ENCODE measurements at places on chromosomes 1 and 21.

DNA sequence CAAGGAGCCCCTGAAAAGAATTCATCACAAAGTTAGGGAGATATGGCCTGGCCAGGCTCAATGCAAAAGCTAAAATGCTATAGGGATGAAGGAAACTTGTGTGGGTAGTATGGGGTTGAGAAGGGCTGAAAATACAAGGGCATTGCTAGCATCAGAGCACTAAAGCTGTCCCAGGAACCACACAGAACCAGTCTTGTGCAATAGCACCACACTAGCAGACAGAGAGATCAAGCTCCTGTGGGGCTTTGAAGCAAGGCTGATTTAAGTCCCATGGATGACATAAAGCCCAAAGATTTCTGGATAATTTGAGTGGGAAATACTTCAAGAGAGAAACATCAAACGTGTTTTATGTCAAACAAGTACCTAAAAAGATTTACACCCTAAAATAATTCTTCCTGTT lies 97.1 kb downstream of the VAV3 start:
- DNase-seq, result no peak

- no peak for DNase-seq
Measured at GRCh38 chr1:3886106-3886670, 13.9 kb downstream of the C1orf174 start.

DNA sequence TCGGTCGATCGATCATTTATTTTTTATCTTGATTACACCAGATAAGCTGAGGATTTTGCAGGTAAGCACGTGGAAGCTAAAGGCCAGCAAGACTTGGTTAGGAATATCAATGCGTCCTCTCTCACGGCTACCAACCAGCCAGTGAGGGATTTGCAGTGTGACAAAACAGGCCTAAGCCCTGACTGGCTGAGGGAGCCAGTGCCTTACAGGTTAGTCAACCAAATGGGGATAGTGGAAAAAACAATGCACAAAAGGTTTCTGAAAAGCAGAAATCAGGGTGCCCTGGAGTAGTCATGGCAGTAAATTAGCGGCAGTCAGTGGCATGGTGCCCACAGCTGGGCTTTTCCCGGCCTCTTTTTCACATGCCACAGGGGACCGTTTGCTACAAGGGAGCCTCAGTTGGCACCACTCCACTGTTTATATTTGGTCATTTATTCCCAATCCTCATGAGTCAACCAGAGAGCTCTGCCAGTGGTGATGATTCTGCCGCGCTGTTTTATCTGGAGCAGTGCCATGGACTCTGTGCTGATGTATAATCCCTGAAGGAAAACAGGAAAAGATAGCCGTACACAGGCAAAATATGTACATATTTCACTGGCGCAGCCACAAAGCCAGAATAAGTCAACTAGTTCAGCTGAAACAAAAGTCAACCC lies 167.6 kb downstream of the RHOU start:
- DNase-seq, result no peak

DNA sequence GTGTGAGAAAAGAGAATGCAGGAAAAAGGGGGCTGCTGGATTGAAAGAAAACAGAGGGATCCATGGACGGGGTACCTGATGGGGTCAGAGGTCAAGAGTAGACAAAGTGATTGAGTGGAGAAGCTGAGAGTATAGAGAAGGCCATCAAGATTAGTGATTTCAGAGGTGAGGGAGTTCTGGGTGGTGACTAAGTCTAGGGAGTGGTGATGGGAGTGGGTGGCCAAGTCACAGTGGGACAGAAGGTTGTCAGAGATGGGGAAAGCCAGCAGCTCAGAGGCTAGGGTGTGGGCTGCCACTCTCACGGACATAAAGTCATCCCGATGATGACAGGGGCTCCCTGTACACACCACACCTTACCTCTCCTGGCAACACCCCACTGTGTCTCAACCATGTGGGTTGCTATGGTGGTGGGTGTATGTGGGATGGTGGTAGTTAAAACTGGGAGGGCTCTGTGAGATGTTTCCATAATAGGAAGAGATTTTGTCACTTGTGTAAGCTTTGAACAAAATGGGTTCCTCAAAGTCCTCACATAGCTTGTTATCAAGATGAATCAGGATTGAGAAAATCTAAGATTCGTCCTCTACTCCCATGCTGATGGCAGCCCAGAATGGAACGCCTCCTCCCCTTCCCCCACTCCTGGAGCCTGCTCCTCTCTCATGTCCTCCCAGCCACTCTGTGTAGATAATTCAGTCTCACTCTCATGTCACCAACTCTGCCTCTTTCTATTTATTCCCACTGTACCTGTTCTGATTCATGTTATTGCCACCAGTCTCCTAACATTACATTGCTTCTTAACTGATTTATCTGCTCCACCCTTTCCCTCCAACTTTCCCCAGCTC lies 20.3 kb upstream of the CSF1 start:
- peak; percentile 91 for DNase-seq

- no peak for DNase-seq
Measured at GRCh38 chr1:204870160-204870912, at the start of gene NFASC. NFASC (plus strand) TSS chr1:204870862; CDS start chr1:204944316, 73,454 bp downstream.

GRCh38 chr1:41319106-41319755 lies 42.0 kb upstream of the FOXO6 start:
- no peak for DNase-seq

DNA sequence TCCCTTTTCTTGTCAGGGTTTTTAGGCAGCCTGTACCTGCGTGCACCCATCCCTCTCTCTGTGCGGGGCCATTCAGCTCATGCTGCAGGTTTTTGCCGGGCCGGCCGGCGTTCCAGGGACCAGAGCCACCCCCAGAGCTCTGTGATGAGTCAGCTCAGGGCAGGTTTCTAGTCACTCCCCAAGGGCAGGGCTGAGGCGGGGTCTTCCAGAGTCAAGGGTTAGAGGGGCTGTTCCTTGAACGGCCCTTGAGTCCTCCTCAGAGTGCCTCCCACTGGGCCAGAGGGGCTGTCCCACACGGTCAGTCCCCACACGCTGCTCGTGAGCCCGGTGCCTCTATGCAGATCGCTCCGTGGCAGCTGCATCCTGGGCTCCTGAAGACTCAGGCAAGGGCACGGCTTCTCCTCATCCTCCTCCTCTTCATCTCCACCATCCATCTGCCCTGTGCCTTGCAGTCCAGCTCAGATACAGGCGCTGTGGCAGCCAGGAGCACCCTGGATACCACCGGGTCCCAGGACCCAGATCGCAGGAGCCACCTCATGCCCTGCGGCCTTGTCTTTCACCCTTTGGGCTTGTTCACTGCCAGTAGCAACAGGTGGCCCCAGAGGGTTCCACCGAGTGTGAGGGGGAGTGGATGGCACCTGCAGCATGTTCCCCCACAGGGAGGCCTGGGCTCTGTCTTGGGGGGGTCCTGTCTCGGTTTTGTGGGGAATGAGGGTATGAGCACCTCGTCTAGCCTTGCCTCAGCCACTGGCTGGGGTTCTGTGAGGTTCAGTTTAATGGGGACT lies 17.4 kb downstream of the SLX9 start:
- DNase-seq, result no peak

DNA sequence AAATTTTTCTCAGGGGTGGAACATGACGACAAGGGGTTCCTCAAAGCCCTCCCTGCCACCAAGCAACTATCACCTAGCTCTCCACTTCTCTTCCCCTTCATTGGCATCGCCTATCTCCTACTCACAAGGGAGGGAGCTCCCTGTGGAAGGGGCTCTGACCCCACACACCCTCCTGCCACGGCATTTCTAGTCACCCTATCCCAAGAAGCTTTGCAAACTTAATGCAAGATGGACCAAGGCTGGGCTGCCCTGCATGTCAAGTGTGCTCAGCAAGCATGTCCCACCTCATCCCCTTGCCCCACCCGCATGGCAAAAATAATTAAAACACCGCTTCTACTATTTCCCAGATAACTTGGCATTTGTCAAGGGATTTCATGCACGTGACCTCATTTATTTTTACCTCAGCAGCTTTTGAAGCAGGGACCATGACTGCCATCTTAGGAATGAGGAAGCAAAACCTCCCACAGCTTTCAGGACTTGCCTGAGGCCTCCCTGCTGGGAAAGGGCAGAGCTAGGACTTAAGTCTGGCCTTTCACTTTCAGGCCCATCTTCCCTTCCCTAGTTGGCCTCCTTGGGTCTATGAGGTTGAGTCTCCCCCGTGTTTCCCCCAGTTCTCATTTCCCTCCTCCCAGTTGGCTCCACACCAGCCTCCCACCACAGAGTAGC lies 161.3 kb downstream of the TSEN15 start:
- no peak for DNase-seq

DNA sequence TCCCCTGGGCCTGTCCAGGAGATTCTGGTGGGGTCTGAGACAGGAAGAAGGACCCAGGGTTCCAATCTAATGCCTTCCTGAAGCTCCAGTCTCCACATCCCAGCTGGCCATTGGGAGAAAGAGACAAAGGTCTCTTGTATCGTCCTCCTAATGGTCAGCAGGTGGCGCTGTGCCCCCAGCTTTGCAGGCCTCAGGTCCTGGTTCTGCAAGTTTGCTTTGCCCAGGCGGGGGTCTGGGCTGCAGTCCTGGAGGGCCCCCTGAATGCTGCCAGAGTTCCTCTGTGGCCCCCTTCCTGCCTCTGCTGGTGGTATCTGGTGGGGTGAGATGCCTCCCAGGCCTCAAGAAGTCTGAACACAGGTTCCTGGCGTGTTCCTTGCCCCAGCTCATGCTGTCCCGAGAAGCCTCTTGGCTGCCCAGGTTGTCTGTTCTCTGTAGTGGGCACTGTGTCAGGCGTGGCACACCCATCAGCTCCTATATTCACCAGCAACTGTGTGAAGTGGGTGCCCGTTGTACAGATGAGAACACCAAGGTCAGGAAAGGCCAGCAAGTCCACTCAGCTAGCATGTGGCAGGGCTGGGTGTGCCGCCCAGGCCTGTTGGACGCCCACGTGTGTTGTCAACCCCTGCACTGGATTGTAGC lies 33.8 kb upstream of the CSF3R start:
- peak; percentile 12 for DNase-seq

DNA sequence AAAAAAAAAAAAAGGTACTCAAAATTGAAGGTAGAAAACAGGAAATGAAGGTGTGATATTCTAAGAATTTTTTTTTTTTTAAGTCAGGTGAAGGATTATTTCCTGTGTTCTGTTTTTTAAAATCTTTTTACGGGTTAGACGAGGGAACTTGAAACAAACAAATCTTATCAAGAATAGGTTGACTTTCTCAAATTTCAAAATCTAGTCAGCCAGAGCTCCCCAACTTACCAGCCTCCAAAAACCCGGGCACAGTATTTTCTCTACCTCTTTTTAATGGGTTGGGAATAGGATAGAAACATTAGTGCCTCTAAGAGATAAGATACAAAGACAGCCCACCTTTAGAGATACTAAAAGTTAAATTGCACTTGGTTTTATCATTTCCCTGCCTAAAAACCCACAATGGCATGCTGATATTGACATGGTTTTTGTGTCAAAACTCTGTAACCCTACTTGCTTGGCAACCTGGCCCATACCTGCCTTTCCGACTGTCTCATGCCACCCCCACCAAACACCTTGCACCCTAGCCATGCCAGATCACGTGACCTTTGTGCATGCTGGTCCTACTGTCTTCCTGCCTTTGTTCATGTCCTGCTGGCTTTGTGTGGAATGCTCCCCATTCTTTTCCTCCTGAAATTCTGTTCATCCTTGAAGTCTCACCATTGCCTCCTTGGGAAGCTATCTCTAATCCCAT lies 4.2 kb downstream of the RCAN3 start:
- DNase-seq, result no peak

- peak; percentile 88 for DNase-seq
Measured at GRCh38 chr1:226702957-226703831, 35.9 kb downstream of the ITPKB start.

DNA sequence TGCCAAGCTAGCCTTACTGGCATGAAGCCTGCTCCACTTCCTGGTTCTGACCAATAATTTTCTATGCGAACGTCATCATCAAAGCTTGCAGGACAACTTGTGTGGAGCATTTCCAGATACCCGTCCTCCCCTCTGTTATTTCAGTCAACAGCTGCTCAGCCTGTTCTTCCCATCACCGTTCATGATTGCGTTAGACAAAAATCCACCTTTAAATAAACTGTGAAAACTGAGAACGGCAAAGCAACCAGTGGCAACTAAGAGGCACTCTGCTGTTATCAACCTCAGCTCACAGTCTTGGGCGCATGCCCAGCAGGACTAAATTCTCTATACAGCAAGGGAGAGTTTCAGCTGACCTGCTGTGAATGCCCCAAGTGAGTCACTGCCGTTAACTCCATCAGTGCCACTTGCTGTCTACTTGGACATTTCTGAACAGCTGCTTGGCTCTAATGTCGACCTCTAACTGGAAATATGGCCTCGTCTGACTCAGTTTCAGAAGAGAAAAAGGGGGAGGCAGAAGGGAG lies 207.4 kb upstream of the RUNX1 start:
- no peak for DNase-seq

GRCh38 chr21:42784276-42784675 lies 95.1 kb downstream of the WDR4 start:
- no peak for DNase-seq

- no peak for DNase-seq
Measured at GRCh38 chr1:225464851-225465792, 37.3 kb upstream of the LBR start.

- no peak for DNase-seq
Measured at GRCh38 chr21:38181096-38181495, 75.7 kb upstream of the KCNJ15 start.

DNA sequence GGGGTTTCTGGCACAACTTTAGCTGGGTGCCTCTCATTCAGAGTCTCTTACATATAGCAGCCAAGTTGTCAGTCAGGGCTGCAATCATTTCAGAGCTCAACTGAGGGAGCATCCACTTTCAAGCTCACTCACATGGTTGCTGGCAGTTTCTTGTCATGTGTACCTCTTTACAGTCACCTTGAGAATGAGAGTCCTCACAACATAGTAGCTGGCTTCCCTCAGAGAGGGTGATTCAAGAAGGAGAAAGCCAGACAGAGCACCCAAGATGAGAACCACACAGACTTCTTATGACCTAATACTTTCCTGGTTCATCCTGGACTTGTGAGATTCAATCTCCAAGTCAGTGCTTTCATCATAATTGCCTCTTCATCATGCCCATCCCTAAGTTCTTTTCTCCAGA lies 57.2 kb downstream of the DPT start:
- no peak for DNase-seq

GRCh38 chr1:173554541-173555250 lies 48.2 kb downstream of the SLC9C2 start:
- DNase-seq, result no peak

DNA sequence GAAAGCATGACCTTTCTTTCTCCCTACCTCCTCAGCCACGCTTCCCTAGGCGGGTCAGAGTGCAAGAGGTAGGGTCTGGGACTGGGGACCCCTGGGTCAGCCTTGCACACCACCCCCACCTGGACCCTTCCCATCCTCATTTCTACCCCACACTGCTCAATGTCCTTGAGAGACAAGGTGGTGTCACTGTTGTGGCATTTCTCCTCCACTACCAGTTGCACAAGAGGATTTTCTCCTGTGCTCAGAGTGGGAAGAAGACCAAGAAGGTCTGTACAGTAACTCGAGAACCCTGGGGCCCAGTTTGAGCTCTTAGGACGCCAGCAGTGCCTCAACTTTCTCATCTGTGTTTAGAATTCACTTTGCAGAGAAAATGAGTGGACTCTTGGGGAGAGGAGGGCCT lies 49.4 kb upstream of the CD34 start:
- DNase-seq, result no peak

GRCh38 chr1:5010656-5011055 lies 356.2 kb downstream of the AJAP1 start:
- DNase-seq, result no peak

Measured in T-helper 2 cell treated with Interferon-gamma antibody and Interleukin-4, amounts not matched to agents 5 μg/mL and 100 μg/mL, for 36 hours (primary cell).